ENCODE measurements at places on chromosomes 2 and 18.

DNA sequence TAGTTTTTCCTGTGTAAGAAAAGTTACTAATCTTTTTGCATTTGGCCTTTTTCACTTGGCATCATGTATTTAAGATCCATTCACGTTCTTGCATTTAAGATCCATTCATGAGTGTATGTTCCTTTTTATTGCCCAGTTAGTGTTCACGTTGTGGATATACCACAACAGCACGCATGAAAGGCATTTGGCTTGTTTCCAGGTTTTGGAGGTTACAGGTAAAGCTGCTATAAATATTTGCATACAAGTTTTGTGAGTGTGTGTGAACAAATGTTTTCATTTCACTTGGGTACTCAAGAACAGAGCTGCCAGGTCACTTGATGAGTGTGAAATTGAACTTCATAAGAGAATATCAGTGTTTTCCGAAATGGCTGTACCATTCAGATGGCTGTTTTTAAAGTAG lies 121.2 kb downstream of the CCBE1 start:
- H3K27me3 ChIP-seq = no peaks in the 10 kb centered on the region
- H3K36me3 ChIP-seq = no peaks in the 10 kb centered on the region
- DNase-seq = no peak
- H3K4me3 ChIP-seq = no peak overlapping the region

DNA sequence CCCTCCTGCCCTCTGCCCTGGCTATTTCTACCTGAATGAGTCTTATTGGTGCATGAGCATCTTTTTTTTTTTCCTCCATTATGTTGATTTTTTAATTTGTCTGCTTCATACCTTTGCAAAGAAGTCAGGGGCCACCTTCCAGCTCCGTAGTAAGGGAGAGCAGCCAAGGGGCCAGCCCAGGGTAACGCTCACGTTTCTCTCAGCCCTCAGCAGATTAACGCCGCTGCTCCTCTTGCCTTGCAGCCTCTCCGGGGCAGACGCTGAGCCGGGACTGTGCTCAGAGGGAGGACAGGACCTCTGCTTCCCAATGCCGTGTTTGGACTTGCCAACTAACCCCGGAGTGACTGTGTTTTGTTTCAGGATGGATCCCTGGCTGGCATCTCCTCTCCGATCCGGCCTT lies 241.7 kb downstream of the ATAD2B start:
- H3K27me3 ChIP-seq = no peaks in the 10 kb centered on the region
- no peak overlapping the region for H3K27ac ChIP-seq
- H3K4me1 ChIP-seq = peaks cover 3% of the 10 kb centered on the region
- DNase-seq = no peak
- H3K36me3 ChIP-seq = peaks cover 2% of the 10 kb centered on the region
- H3K4me3 ChIP-seq = no peak overlapping the region

DNA sequence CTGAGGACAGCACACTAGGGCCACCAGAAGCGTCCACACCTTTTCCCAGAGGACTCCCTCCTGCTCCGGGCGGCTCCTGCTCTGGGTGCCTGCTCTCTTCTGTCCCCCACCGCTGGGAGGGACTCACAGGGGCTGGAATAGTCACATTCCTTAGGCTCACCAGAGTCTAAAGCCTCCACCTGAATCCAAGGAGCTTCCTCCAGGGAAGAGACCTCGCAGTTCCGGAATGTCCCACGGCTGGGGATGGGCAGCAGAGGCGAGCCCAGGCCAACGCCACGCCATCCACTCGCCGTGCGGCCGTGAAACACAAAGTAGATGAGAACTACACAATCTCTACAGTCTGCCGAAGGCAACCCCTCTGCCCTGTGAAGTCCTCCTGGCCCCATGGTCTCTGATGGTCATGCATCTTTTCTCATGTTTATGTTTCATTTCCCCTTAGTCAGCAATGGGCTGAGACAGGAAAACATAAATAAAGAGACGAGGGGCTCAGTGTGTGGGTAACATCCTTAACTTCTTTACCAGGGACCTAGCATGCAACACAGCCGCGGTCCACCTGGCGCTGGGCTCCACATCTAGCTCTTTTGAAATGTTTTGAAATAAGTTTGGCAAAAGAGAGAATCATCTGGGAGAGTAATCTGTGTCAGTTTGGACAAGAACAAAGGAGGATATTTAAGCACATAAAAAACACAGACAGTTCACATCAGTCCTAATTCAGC lies 98.4 kb downstream of the PXDN start:
- H3K36me3 ChIP-seq = peaks cover 70% of the 10 kb centered on the region
- peak overlapping the region; percentile 35 for H3K27ac ChIP-seq
- no peak overlapping the region for H3K4me3 ChIP-seq
- peak; percentile 67 for DNase-seq
- H3K4me1 ChIP-seq = peaks cover 37% of the 10 kb centered on the region

DNA sequence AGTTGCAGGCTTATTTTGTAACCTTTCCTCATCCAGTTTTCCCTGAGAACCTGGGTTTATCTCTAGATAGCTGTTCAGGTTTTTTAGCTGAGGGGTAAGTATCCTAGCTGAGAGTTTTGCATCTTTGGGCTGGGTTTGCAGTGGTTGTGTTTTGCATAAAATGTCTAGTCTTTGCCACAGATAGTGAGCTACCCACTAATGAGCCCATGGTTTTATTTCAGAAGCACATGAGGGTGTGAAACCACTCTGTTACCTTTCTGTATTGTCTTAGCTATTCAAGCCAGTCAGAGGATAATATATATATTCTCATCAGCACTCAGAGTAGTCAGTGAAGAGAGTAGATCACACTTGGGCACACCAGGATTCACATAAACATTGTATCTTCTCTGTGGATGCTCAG lies 24.6 kb upstream of the TXNDC2 start:
- DNase-seq = no peak
- peaks cover 3% of the 10 kb centered on the region for H3K4me1 ChIP-seq
- no peaks in the 10 kb centered on the region for H3K27me3 ChIP-seq

DNA sequence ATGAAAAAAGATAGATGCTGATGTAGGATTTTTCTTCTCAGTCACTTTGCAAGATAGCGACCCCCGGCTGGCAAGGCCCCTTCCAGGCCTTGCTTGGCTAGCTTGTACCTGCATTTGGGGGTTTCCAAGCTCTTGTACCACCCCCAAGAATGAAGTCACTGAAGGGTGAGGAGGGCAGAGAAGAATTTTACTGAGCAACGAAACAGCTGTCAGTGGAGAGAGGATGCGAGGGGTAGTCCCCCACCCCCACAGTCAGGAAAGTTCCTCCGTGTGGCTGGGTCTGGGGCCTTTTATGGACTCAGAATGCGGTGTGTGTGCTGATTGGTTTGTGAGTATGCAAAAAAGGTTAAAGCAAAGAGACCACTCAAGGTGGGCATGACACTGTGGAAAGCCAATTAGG lies 382.0 kb downstream of the GPD2 start:
- peaks cover 2% of the 10 kb centered on the region for H3K4me1 ChIP-seq
- H3K27me3 ChIP-seq = no peaks in the 10 kb centered on the region
- H3K36me3 ChIP-seq = no peaks in the 10 kb centered on the region
- no peak for DNase-seq
- H3K27ac ChIP-seq = no peak overlapping the region

GRCh38 chr2:119487434-119488244 lies 36.6 kb downstream of the SCTR start:
- H3K27ac ChIP-seq = no peak overlapping the region
- no peaks in the 10 kb centered on the region for H3K36me3 ChIP-seq
- H3K4me1 ChIP-seq = peaks cover 50% of the 10 kb centered on the region
- DNase-seq = no peak
- H3K27me3 ChIP-seq = no peaks in the 10 kb centered on the region

- peaks cover 13% of the 10 kb centered on the region for H3K4me1 ChIP-seq
- no peak overlapping the region for H3K4me3 ChIP-seq
- H3K27ac ChIP-seq = no peak overlapping the region
Observed at GRCh38 chr2:74534411-74534810, 4.7 kb downstream of the HTRA2 start.

GRCh38 chr2:105760191-105760590 lies 15.5 kb downstream of the NCK2 start:
- H3K27me3 ChIP-seq = no peaks in the 10 kb centered on the region
- H3K4me3 ChIP-seq = no peak overlapping the region
- H3K27ac ChIP-seq = no peak overlapping the region
- no peak for DNase-seq
- no peaks in the 10 kb centered on the region for H3K36me3 ChIP-seq

DNA sequence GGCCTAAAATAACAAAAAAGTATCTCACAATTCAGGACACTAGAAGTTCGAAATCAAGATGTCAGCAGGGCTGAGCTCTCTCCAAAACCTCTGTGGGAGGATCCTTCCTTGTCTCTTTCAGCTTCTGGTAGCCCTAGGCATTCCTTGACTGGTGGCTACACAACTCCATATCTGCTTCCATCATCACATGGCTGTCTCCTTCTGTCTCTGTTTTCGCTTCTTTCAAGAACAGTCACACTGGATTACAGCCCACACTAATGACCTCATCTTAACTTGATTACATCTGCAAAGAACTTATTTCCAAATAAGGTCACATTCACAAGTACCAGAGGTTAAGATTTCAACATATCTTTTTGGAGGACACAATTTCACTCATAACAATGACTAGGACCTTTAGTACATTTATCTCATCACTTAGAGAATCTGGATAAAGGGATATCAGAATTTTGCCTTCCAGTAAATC lies 275.2 kb downstream of the IRS1 start:
- no peak overlapping the region for H3K4me3 ChIP-seq
- no peak overlapping the region for H3K27ac ChIP-seq
- no peaks in the 10 kb centered on the region for H3K36me3 ChIP-seq

DNA sequence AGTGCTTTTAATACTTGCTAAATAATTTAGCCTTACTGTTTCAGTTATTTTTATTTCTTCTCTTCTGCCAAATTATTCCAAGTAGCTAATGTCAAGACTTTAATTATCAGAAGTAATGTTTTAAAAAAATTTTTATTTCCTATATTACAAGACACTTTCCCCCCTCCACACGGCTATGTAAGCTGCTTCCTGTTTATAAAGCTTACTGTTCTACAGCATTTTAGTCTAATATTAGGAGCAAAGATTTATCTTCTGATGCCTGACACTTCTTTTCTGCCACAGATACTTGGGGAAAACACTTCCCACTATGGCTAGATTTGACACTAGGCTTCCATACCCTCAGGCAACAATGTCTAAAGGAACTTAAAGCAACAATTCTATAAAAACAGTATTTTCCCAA lies 62.3 kb downstream of the ROCK1 start:
- DNase-seq = no peak
- no peaks in the 10 kb centered on the region for H3K4me1 ChIP-seq
- no peak overlapping the region for H3K4me3 ChIP-seq

DNA sequence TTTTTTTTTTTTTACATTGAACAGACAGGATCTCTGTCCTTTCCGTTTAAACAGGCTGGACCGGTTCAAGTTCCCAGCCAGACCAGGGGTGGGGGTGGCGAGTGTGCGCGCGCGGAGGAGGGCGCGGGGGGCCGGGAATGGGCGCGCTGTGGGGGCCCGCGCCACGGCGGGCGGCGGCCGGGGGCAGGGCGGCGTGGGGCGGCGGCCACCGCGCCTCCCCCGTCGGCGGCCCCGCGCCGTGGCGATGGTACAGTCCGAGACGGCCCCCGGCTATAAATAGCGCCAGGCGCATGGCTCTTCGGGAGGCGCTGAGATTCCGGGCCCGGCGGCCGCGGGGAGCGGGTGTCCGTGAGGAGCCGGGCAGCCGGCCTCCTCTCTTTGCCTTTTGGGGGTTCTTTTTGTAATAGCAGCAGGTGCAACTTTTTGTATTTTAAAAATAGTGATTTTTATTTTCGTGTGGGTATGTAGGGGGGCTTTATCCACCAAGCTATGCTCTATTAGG lies 430 bp upstream of the CELF4 start:
- H3K4me1 ChIP-seq = peaks cover 25% of the 10 kb centered on the region

DNA sequence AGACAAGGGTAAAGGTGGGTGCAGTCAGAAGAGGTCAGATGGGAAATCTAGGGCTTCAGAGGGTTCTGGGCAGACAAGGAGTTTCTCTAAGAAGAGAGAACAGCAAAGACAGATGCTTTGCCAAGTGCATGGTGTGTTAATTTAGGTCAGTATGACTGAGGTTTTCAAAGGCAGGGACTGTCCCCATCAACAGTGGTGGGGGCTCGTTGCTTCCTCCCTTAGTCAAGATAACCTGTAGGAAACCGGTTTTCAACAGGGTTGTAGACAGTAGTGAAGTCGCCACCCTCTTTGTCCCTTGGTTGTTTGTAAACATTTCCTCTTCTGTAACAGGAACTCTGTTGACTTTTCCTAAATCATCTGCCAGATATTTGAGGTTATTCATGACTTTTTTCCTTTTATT lies 11.6 kb downstream of the RAB12 start:
- H3K36me3 ChIP-seq = peaks cover 10% of the 10 kb centered on the region
- no peak overlapping the region for H3K27ac ChIP-seq
- DNase-seq = no peak
- H3K27me3 ChIP-seq = no peaks in the 10 kb centered on the region

DNA sequence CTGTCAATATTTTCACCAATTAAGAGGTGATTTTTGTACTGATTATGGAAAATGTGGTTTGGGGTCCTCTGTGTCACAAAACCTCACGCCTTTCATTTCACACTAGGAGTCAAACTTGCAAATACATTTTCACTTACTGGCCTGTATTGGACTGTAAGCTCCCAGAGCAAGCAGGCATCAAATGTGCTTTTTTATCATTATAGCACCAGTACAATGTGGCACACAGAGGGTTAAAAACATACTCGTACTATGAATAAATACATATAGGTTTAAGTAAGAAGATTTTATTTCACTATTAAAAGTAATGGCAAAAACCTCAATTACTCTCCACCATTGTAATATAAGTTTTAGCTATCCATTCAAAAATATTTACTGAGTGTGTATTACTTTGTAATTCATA lies 56.7 kb downstream of the ABCB11 start:
- H3K27me3 ChIP-seq = no peaks in the 10 kb centered on the region
- no peaks in the 10 kb centered on the region for H3K4me1 ChIP-seq
- no peak overlapping the region for H3K4me3 ChIP-seq
- DNase-seq = no peak
- no peaks in the 10 kb centered on the region for H3K36me3 ChIP-seq

GRCh38 chr2:119513832-119514231 lies 10.5 kb downstream of the SCTR start:
- no peaks in the 10 kb centered on the region for H3K4me1 ChIP-seq
- DNase-seq = no peak
- H3K27me3 ChIP-seq = peaks cover 3% of the 10 kb centered on the region

- H3K27me3 ChIP-seq = no peaks in the 10 kb centered on the region
- peak overlapping the region; percentile 81 for H3K4me3 ChIP-seq
- peaks cover 11% of the 10 kb centered on the region for H3K4me1 ChIP-seq
- H3K36me3 ChIP-seq = peaks cover 10% of the 10 kb centered on the region
Observed at GRCh38 chr2:30147715-30148610, 1.2 kb downstream of the YPEL5 start.

GRCh38 chr18:74587441-74587840 lies 10.2 kb upstream of the ZNF407 start:
- no peaks in the 10 kb centered on the region for H3K4me1 ChIP-seq
- H3K27ac ChIP-seq = no peak overlapping the region
- no peak for DNase-seq
- H3K36me3 ChIP-seq = no peaks in the 10 kb centered on the region
- H3K27me3 ChIP-seq = peaks cover 5% of the 10 kb centered on the region

DNA sequence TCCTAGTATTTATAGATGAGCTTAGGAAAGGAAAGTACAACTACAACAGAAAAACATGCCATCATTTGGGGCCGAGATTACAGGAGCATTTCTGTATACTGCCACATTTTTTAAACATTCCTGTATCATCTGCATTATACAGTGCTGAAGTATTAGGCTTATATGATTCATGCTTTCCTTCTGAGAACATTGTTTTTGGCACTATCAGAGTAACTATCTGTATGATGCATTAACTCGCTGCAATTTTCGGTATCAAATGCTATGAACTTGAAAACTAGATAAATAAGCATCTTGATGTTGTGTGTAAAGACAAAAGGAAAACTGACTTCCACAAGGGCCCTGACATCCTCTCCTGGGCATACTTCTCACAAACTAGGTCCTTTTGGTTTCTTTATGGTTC lies 102.0 kb downstream of the RIT2 start:
- H3K27ac ChIP-seq = no peak overlapping the region
- H3K4me3 ChIP-seq = no peak overlapping the region
- peak; percentile 27 for DNase-seq
- no peaks in the 10 kb centered on the region for H3K27me3 ChIP-seq
- H3K4me1 ChIP-seq = no peaks in the 10 kb centered on the region
